HuH-7.5 (cell line): ENCODE measurements at places on chromosomes 4 and X.

- DNase-seq: no peak
Measured at GRCh38 chr4:53113431-53114225, 251.5 kb downstream of the RASL11B start.

- DNase-seq: no peak
Measured at GRCh38 chrX:9859711-9860555, 73.7 kb downstream of the SHROOM2 start.

DNA sequence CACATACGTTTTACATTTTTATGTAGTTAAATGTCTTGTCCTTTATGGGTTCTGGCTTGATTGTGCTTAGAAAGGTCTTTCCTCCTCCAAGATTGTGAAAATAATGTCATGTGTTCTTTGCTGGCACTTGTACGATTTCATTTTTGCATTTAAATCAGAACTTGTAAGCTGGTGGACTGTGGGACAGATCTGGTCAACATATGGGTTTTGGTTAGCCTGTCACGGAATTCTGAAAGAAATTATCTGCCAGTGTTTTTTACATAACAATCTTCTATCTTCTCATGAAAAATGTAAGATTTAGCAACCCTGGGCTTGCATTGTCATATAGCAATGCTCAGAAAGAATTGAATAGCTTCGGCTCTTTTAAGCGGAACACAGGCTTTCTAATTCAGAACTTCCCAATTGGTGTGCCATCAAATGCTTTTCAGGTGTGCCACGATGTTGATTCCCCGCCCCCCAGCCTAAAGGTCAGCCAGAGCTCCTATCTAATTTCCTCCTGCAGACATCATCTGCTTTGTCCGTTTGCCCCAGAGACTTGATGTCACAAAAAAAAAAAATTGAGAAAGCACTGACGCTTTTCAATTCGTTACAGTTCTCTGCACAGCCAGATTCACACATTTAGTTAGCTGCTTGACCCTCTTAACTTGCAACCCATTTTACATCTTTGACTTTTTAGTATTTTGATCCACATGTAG lies 16.2 kb downstream of the AFF1 start:
- no peak for DNase-seq

DNA sequence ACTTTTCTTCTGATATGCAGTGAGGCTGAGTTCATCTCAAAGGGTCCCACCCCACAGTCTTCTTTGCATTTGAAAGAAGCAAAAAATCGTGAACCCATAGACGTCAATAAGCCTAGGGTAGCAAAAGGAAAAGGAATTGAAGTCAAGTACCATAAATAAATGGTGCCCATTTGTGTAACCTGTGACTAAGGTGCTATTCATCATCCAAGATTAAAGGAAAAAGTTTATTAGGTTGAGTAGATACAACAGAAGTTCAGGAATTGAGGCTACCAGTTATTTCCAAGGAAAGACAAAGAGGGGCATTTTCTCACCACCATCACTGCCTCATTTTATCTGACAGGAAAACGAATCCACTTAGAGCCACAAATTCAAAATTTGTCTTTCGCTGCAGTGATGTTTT lies 18.8 kb upstream of the GRSF1 start:
- no peak for DNase-seq

DNA sequence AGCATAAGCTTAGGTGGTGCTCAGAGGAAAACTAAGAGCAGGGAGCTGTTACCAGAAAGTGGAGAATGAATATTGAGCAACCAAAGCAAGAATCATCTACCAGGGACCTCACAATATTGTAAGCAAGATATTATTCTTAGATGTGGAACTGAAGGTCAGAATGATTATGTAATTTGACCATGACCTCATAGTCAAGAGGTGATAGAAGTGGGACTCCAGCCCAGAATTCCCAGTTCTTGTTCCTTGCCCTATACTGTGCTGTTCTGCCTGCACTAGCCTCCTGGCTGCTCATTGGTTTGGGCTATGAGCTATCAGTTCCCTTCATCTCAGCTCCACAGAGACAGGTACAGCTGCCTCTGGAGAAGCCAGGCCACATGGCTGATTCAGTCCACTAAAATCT lies 229.4 kb downstream of the LDB2 start:
- DNase-seq: no peak

- no peak for DNase-seq
Measured at GRCh38 chr4:72302981-72303704, 265.9 kb downstream of the ADAMTS3 start.

DNA sequence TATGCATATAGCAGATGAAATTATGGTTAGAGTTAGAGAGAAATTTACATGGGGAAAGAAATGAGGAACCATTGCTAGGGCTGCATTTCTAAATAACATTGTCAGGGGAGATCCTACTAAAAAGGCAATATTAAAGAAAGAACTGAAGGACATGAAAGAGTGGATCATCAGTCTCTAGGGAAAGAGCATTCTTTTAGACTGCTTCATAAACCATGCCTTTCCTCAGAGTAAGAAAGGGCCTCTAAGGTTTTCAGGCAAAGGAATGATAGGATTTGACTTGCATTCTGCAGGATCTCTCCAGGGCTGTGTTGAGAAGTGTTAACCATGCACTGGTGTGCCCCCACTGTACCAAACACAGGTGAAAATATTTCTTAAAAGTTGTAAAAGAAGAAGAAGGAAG lies 385.4 kb upstream of the MAD2L1 start:
- no peak for DNase-seq
